Activated CD4-positive, alpha-beta memory T cell treated with anti-CD3 and anti-CD28 coated beads for 36 hours (primary cell): ENCODE measurements at places on chromosomes 7 and 10.

GRCh38 chr7:498678-499641 lies 20.7 kb downstream of the PDGFA start:
- DNase-seq: no peak

DNA sequence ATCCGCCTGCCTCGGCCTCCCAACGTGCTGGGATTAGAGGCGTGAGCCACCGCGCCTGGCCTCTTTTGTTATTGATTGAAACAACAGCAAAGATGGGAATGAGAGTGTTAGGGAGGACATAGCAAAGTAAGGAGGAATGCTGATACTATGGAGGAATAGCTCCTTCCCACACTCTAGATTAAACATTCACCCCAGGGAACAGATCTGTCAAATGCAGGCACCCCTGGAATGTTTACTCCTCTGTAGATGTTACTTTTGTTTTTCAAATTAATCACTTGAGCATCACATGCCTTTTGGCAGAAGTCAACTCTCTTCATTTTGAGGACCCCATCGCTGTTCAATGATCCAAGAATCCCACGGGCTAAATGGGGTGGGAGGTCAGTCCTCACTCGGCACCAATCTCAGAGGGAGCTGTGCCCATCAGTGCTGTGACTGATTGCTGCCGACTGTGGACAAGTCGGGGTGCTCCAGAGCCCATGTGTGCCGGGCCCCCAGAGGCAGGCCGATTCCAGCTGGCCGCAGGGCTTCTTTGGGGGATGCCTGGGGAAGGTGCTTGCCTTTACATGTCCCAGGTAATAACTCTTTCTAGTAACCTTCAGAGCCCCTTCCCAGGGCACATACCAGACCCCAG lies 10.2 kb upstream of the COBL start:
- no peak for DNase-seq

- DNase-seq: no peak
These were observed 17.8 kb downstream of the CAV1 start for GRCh38 chr7:116542618-116543017.

DNA sequence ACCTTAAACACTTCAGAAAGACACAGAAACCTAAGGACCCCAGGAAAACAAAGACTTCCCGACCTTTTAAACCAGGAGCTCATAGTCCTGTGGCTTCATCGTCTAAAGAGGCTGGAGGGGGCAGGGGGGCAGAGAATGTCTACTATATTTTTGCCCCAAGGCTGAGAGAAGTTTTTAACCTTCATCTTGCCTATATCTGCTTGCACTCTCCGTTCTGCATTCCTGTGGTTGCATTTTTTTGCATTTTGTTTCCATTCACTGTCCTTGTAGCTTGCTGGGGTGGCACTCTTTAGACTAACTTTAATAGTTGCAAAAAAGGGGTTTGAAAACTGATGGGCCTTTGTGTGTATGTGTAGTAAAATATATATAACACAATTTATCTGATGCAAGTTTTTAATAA lies 23.7 kb downstream of the PRKAR2B start:
- DNase-seq: no peak

- DNase-seq: no peak
These were observed 25.7 kb downstream of the PNLIPRP2 start for GRCh38 chr10:116646502-116646901.

DNA sequence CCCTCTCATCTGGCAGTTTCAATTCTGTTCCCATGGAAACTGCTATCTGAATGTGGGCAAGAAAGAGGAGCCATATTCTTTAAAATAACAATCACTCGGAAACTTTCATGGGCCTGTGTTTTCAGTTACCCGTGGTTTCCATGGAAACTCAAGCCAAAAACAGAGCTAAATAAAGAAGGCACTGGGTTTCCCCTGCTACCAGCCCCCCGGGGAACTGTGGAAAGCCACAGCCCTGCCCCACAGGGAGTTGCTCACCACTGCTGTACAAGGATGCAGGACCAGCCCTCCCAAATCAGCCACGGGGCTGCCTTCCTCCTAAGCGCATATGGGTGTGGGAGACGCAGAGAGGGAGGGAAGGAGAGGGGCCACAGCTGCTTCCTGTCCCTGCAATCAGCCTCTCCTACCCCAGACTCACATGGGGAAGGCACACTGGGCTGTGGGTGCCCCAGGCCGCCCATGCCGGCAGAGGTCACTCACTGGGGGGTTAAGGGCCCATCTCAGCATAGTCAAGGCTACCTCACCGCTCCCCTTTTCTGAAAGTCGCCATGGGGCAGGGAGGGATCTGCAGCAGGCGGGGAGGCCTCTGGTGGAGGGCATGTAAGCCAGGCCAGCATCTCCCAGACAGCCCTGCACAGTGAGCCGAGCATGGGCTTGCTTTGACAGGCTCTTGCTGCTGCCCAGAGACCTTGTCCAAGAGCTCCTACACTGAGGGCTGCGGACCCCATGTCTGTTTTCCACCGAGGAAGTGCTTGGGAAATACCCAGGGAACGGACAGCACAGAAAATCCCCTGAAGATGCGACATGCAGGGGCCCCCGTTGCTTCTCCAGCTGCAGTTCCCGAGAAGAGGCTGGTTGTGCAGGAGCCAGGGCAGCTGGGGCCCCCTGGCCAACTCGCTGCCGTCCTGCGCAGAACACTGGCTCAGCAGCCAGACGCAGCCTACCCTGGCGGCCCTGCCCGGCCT lies 157.3 kb upstream of the PPP2R2D start:
- DNase-seq: no peak

GRCh38 chr7:111516612-111517011 lies 45.7 kb downstream of the IMMP2L start:
- DNase-seq: no peak

DNA sequence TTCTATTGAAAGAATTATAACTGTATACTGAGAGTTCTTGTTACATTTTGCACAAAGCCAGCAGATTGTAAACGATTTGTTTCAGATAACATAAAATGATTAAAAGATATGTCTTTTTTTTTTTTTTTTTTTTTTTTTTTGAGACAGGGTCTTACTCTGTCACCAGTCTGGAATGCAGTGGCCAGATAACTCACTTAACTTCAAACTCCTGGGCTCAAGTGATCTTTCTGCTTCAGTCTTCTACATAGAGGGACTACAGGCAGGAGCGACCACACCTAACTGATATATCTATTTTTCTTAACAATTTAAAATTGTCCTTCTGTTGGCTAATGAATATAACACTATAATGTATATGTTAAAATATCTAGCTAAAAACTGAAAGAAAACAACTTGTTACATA lies 317.3 kb upstream of the CACNA2D1 start:
- DNase-seq: no peak

DNA sequence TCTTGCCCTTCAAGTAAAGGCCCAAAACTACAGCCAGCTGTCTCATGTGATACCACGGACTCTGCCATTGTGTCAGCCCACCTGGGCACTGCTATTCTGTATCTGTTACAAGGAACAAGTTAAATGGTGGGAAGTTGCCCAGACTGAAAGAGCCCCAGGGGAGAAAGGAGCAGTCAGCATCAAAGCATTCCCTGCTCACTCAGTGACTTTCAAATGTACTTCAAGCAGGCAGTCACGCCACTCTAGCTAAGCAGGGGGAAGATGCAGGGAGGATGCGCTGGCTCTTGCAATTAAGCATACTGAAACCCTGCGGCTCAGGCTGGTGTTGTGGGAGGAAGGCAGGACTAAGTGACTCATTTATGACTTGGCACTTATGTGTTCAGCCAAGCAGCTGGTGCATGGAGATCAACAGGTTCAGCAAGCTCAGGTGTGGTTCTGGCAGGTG lies 1249.6 kb downstream of the TYW1 start:
- no peak for DNase-seq

GRCh38 chr7:26843705-26844104 lies 20.7 kb downstream of the SKAP2 start:
- no peak for DNase-seq

- no peak for DNase-seq
These were observed 17.7 kb downstream of the CHST3 start for GRCh38 chr10:71981876-71982230.

- DNase-seq: no peak
These were observed 293.7 kb downstream of the FZD1 start for GRCh38 chr7:91557789-91558404.

- no peak for DNase-seq
These were observed 64.3 kb upstream of the CCDC6 start for GRCh38 chr10:59970396-59971368.

DNA sequence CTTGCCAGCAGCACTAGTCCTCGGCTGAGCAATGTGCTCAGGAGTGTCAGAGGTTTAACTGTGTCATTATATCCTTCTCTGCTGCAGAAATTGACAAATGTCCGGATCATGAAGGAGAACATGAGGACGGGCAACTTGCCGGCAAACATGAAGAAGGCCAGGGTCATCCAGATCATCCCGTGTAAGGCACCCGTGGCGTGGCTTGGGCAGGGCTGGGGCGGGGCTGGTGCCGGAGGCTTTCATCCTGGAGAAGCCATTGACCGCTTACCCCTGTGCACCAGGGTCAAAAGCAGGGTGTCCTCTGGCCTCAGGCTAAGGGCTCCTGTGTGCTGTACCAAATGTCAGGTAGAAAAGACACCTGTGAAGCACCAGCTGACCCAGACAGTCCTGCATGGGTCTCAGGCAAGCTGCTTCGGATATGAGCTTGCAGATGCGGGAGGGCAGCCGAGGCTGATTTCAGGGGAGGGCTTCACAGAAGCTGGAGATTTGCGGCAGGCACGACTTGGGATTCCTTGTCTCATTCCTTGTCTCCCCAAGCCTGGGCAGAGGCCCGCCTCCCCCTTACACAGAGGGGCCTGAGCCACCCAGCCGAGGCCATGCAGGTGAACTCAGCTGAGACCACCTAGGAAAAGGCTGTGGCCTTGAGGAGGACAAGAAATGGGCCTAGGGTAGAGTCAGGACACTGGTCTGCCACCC lies 55.4 kb downstream of the MKI67 start:
- DNase-seq: peak; percentile 5

DNA sequence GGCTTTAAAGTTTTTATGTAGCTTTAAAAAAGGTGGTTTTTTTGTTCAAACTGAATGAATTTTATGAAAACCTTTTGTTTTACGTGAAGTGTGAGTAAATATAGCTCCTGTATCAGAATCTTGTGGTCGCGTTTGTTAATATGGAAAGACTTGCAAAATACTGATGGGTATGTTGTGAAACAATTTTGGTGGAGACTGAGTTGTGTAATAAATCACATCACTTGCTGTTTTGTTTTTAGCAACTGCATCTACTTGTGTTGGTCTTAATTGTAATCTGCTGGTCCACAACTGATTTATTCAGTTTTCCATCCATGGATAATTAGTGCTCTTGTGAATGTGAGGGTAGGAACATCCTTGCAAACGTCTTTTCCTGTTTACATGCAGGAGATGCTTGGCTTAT lies 10.5 kb downstream of the PLXDC2 start:
- DNase-seq: no peak

GRCh38 chr10:123835575-123835974 lies 56.0 kb downstream of the CPXM2 start:
- DNase-seq: no peak

DNA sequence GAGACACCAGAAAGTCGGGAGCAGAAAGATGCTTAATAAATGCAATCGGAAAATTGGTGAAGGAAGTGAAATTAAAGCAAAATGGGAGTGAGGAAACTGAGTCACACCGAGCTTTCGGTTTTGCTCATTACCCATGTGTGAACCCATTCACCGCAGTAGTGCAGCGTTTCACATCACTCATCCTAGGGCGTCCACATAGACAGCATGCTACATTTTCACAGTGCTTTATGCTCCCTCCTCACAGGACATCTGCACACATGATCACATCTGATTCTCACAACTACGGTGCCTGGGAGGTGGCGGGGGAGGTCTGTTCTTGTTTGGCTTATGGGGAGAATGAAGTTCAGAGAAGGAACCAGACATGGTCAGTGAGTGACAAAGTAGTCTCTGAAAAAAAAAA lies 36.6 kb upstream of the ATP6V0A4 start:
- DNase-seq: peak; percentile 69

GRCh38 chr10:30694518-30695228 lies 65.1 kb upstream of the LYZL2 start:
- DNase-seq: peak; percentile 62

DNA sequence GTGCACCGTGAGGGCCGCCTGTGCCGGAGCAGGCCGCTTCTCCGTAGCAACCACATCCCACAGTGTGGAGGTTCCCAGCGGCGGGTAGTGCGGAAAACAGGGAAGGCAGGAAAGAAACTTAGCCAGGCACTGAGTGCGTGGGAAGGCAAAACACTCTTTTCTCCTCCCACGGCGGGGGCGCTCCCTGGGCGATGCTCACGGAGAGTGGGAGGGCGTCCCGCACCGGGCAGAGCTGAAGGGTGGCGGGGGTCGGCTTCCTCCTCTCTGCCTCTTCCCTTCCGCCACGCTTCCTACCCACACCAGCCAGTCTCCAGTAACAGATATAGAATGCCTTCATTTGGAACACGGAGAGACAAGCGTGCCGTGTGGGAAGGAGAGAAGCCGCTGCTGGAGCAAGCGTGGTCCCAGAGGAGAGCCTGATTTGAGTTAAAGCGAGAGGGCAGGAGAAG lies 252.5 kb downstream of the PAXIP1 start:
- no peak for DNase-seq

GRCh38 chr7:37781156-37781555 lies 67.2 kb upstream of the NME8 start:
- DNase-seq: no peak

DNA sequence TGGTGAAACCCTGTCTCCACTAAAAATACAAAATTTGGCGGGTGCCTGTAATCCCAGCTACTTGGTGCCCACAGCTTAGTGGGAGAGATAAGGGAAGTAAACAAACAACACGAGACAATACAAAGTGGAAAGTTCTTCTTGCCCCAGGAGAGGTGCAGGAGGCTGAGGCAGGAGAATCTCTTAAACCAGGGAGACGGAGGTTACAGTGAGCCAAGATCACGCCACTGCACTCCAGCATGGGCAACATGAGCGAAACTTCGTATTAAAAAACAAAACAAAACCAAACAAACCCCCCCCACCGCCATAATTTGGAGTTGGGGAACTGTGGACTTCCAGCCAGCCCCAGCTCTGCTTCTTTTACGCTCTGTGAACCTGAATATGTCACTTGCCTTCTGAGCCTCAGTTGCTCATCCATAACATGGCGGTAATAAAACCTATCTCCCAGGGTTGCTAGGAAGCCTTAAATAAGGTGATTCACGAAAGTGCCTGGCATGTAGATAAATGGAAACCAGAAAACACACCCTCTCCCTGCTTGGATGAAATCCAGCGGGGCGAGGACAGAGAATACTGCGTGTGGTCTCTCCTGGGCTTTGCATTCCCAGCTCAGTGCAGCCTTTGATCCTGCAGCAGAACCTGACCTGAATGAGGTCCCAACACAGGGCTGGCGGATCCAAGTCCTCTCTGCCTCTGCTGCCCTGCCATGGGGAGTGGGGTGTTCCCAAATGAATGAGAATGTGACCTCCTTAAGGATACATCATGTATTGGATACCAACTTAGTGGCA lies 10.2 kb downstream of the MLXIPL start:
- DNase-seq: no peak

DNA sequence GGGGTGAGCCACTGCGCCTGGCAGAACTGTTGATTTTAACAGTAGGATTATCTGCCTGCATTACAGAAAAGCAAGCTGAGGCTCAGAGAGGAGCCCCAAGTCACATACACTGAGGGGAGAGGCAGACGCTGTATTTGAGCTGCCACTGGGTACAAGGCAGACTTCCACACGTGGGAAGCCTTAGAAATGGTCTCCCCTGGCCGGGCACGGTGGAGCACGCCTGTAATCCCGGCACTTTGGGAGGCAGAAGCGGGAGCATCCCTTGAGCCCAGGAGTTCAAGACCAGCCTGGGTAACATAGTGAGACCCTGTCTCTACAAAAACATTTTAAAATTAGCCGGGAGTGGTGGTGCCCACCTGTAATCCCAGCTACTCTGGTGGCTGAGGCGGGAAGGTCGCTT lies 902 bp upstream of the FZD9 start:
- DNase-seq: no peak
